ENCODE measurements at places on chromosomes 3 and 15. TPM values are rescaled to one million over a fixed set of nuclear protein-coding genes. Genes with fewer than 3 reads are reported as not detected.

The MRAS gene
- 30.9 TPM for polyA plus RNA-seq

The KNG1 gene
- 710 TPM for polyA plus RNA-seq

The PLA2G4E gene
- polyA plus RNA-seq, result not detected

The PP2D1 gene
- polyA plus RNA-seq, result not detected

DNA sequence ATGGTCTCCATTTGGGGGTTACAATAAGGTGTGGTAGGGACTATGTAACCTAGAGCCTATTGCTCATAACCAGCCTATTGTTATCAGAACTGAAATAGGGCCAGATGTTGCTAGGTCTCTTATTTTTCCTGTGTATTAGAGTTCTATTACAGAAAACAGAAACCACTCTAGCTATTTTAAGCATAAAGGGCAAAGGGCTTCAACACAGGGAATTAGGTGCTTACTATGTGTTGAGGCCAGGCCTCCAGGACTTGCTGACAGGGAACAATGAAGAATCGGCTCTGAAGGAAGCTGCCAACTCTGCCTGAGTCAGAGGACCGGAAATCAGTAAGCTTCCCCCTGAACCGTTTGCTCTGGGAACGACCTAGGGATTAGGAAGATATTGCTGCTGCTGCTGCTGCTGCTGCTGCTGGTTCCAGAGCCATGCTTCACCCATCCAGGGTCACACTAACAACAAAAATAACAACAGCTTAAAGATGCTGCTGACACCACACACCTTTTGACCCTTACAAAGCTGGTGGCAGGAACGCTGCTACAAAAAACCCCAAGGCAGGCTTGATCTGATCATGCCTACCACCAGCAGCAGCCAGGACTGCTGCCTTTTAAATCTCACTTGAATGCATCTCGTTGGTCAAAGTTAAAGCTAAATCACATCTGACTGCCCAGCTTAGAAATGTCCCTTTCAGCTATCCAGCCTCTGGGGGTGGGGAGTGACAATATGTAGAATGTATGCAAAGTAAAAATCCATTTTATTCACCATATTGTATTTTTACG, 276.9 kb upstream of the IL12A start:
- DNase-seq, result peak; percentile 70

GRCh38 chr3:112634786-112635541, 6.0 kb downstream of the CCDC80 start:
- DNase-seq, result peak; percentile 63

DNA sequence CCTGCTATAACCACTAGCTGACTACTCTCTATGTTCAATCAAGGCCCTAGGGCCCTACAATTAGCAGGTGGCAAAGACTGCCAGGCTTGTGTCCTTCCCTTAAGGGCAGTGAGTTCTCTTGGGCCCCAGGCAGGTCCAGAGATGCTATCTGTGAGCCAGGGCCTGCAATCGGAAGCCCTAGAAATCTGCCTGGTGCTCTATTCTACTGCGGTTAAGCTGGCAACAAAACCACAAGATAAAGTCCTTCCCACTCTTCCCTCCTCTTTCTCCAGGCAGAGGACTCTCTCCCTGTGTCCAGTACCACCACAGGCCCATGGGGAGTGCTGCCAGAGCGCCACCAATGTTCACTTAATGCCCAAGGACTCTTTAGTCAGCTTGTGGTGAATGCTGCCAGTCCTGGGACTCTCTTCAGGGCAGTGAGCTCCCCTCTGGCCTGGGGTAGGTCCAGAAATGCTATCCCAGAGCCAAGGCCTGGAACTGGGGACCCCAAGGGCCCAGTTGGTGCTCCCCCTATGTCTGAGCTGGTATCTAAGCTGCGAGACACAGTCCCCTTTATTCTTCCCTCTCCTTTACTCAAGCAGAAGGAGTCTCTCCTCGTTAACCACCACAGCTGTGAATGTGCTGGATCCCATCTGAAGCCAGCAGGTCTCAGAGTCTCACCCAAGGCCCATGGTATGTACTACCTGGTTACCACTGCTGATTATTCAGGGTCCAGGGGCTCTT, 34.7 kb downstream of the XXYLT1 start:
- no peak for DNase-seq

- no peak for DNase-seq
These were observed 3.4 kb upstream of the TRIM71 start for GRCh38 chr3:32814361-32814760.

GRCh38 chr3:48347500-48347899, 14.0 kb upstream of the SPINK8 start:
- DNase-seq, result no peak

- DNase-seq, result no peak
These were observed 30.2 kb downstream of the SEMA7A start for GRCh38 chr15:74403588-74403919.

GRCh38 chr3:72816862-72817355, 31.3 kb downstream of the SHQ1 start:
- no peak for DNase-seq

GRCh38 chr3:1103525-1103924, 10.7 kb downstream of the CNTN6 start:
- DNase-seq, result no peak

DNA sequence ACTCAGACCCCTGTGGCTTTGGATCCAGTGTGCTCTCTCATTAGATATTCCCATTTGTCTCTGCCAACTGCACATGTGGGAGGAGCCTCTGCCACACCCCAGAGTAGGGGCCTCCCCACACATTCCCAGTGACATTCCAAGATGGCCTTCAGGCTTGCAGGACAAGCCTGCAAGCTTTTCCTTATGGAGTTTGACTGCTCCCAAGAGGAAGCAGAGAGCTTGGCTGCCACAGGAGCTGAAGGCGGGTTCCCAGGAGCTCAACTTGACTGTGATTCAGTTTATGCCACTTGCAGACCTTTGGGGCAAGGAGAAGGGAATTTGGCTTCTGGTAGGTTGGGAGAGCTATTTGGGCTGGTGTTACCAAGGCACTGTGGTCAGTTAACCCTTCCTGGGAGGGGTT, 22.5 kb upstream of the EPHB1 start:
- no peak for DNase-seq

DNA sequence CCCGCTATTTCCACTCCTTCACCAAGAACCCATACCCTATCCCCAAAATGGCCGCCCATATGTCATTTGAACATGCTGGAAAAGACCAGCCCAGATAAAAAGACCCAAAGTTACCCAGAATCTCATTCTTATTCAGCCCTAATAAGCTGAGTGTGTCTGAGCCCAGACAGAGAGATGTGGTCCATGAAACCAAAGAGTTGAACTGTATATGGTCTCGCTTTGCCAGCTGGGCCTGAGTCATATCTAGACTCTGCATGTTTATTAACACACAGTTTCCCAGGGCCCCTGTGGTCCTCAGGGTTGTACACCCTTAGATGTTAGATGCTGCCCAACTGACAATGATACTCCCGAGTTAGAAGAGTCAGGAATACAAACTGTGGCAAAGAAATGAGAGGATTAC, 201.9 kb upstream of the STRIT1 start:
- no peak for DNase-seq

DNA sequence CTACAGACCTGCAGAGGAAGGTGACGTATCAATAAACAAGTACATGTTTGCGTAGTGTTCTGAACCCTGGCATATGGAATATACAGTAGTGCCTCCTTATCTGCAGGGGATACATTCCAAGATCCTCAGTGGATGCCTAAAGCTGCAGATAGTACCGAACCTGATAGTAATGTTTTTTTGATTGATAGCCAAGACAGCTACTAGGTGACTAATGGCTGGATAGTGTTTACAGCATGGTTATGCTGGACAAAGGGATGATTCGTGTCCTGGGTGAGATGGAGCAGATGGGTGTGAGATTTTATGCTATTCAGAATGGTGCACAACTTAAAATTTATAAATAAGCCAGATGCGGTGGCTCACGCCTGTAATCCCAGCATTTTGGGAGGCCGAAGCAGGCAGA, 55.8 kb upstream of the IGF2BP2 start:
- no peak for DNase-seq

DNA sequence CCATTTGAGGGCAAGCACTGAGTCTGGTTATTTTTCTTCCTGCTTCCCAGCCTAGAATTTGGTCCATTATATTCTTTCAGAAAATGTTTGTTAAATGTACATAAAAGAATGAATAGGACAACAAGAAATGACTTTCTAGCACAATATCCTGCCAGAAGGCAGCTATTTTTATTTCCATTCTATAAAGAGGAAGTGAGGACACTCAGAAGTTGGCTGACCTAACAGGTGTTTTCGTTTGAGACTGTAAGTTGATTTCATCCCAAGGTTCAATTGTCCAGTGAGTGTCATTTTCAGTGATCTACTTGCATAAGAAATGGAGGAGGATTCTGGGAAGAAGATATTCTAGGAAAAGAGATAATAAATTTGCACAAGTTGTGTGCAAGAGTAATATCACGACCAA, 191.9 kb upstream of the POU1F1 start:
- DNase-seq, result no peak

DNA sequence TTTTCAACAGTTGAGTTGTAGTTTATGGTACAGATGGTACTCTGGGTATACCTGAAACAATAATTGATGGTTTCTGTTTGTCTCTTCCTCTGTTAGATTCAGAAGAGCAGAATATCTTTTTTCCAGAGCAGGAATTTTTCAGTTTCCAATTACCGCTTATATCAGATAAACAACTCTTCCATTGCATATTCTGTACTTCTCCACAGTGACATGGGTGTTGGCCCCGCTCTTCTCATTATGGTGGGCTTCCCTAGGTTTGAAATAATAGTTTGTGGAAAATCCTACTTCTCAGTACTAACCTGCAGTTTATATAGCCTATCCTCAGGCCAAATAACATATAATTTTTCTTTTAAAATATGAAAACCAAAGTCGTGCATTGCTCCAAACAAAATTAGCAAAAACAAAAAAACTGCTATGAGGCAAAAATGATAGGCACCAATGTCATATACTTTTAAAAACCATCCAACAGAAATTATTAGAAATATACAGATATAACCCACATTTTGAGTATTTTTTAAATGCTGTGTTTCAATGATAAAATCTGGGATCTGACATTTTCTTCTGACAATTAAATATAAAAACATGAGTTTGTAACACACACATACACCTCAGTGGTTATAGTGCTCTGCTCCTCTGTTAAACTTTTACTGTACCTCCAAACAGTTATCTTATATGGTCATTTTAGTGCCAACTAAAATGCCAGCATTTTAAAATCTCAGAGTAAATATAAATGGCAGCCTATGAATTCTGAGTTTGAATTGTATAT, 56.8 kb downstream of the CMSS1 start:
- DNase-seq, result no peak

- DNase-seq, result no peak
These were observed 156.8 kb downstream of the ATP10A start for GRCh38 chr15:25706176-25706955.

GRCh38 chr3:171399842-171400241, 60.4 kb downstream of the TNIK start:
- no peak for DNase-seq

DNA sequence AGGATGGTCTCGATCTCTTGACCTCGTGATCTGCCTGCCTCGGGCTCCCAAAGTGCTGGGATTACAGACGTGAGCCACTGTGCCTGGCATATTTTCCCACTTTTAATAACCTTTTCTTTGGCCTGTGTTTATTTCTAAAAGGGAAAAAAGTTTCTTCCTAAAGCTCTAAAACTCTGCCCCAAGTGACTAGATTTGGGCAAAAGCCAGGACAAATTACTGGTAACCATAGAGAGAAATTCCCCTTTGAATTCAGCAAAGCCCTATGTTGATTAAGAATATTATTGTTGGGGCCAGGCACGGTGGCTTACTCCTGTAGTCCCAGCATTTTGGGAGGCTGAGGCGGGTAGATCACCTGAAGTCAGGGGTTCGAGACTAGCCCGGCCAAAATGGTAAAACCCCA, 11.5 kb upstream of the TRPM7 start:
- no peak for DNase-seq

- DNase-seq, result no peak
These were observed 52.4 kb downstream of the ONECUT1 start for GRCh38 chr15:52737720-52738119.

Measured in kidney (tissue), 22 donors.